HCT116 (cell line): ENCODE measurements at places on chromosomes 6 and 20. TPM values are rescaled to one million over a fixed set of nuclear protein-coding genes. Genes with fewer than 3 reads are reported as not detected.

HCK gene
- total RNA-seq: 0.17 TPM

TP53TG5 gene
- 0.76 TPM for total RNA-seq

FIG4 gene
- 15.7 TPM for total RNA-seq

CALHM6 gene
- not detected for total RNA-seq

SNAP91 gene
- total RNA-seq: not detected

C6orf15 gene
- not detected for total RNA-seq

RRBP1 gene
- total RNA-seq: 123 TPM

ATF6B gene
- 63.9 TPM for total RNA-seq

COL21A1 gene
- total RNA-seq: not detected

GCNT2 gene
- 0.74 TPM for total RNA-seq

APOM gene
- total RNA-seq: 2.2 TPM

GRCh38 chr6:34888514-34888856, 570 bp upstream of the ANKS1A start:
- no peak for DNase-seq
- no peaks in the 10 kb centered on the region for H3K27me3 ChIP-seq
- H3K4me1 ChIP-seq: peaks cover 17% of the 10 kb centered on the region
- peak overlapping the region; percentile 87 for H3K4me3 ChIP-seq
- peak overlapping the region; percentile 65 for H3K27ac ChIP-seq

- no peak overlapping the region for H3K27ac ChIP-seq
- no peaks in the 10 kb centered on the region for H3K4me1 ChIP-seq
- H3K36me3 ChIP-seq: peaks cover 2% of the 10 kb centered on the region
- no peak overlapping the region for H3K4me3 ChIP-seq
These were observed 55.1 kb downstream of the CDS2 start for GRCh38 chr20:5181958-5182357.

GRCh38 chr6:55617272-55617671, 38.3 kb upstream of the HMGCLL1 start:
- H3K36me3 ChIP-seq: no peaks in the 10 kb centered on the region
- DNase-seq: peak; percentile 27
- H3K27ac ChIP-seq: no peak overlapping the region
- no peak overlapping the region for H3K4me3 ChIP-seq
- H3K27me3 ChIP-seq: no peaks in the 10 kb centered on the region
- H3K4me1 ChIP-seq: no peaks in the 10 kb centered on the region

GRCh38 chr6:112574190-112574589, 227.1 kb downstream of the RFPL4B start:
- H3K36me3 ChIP-seq: no peaks in the 10 kb centered on the region
- H3K27me3 ChIP-seq: no peaks in the 10 kb centered on the region
- no peak overlapping the region for H3K27ac ChIP-seq
- H3K4me3 ChIP-seq: no peak overlapping the region
- DNase-seq: no peak

GRCh38 chr6:137715589-137716045, 151.4 kb upstream of the TNFAIP3 start:
- no peaks in the 10 kb centered on the region for H3K27me3 ChIP-seq
- no peaks in the 10 kb centered on the region for H3K4me1 ChIP-seq
- no peaks in the 10 kb centered on the region for H3K36me3 ChIP-seq
- H3K4me3 ChIP-seq: no peak overlapping the region
- no peak overlapping the region for H3K27ac ChIP-seq

GRCh38 chr6:148829415-148830101, 82.7 kb downstream of the UST start:
- DNase-seq: no peak
- H3K27ac ChIP-seq: no peak overlapping the region
- H3K4me1 ChIP-seq: no peaks in the 10 kb centered on the region
- H3K27me3 ChIP-seq: no peaks in the 10 kb centered on the region
- no peak overlapping the region for H3K4me3 ChIP-seq

- H3K27me3 ChIP-seq: no peaks in the 10 kb centered on the region
- H3K27ac ChIP-seq: peak overlapping the region; percentile 53
- DNase-seq: peak; percentile 76
- H3K4me1 ChIP-seq: peaks cover 35% of the 10 kb centered on the region
These were observed 24.7 kb upstream of the PYGB start for GRCh38 chr20:25223179-25223661.

GRCh38 chr6:132527791-132528190, 10.3 kb upstream of the TAAR9 start:
- no peaks in the 10 kb centered on the region for H3K36me3 ChIP-seq
- DNase-seq: peak; percentile 83
- peaks cover 20% of the 10 kb centered on the region for H3K4me1 ChIP-seq
- peak overlapping the region; percentile 9; the same call in 1 of the 2 replicates for H3K4me3 ChIP-seq
- no peak overlapping the region for H3K27ac ChIP-seq
- peaks cover 12% of the 10 kb centered on the region; the same call in 1 of the 2 replicates for H3K27me3 ChIP-seq

GRCh38 chr6:5246141-5247097, 14.3 kb downstream of the LYRM4 start:
- no peaks in the 10 kb centered on the region for H3K36me3 ChIP-seq
- no peaks in the 10 kb centered on the region for H3K27me3 ChIP-seq
- peaks cover 7% of the 10 kb centered on the region; the same call in 1 of the 2 replicates for H3K4me1 ChIP-seq
- H3K4me3 ChIP-seq: no peak overlapping the region
- no peak overlapping the region for H3K27ac ChIP-seq
- no peak for DNase-seq

- H3K27ac ChIP-seq: no peak overlapping the region
- DNase-seq: no peak
- no peak overlapping the region for H3K4me3 ChIP-seq
- H3K27me3 ChIP-seq: no peaks in the 10 kb centered on the region
- no peaks in the 10 kb centered on the region for H3K36me3 ChIP-seq
- H3K4me1 ChIP-seq: no peaks in the 10 kb centered on the region
These were observed 185.8 kb upstream of the PRDM1 start for GRCh38 chr6:105900125-105900937.

- H3K27me3 ChIP-seq: no peaks in the 10 kb centered on the region
- no peak for DNase-seq
- no peaks in the 10 kb centered on the region for H3K36me3 ChIP-seq
- no peaks in the 10 kb centered on the region for H3K4me1 ChIP-seq
- no peak overlapping the region for H3K4me3 ChIP-seq
These were observed 123.7 kb upstream of the MCHR2 start for GRCh38 chr6:100117680-100118079.

DNA sequence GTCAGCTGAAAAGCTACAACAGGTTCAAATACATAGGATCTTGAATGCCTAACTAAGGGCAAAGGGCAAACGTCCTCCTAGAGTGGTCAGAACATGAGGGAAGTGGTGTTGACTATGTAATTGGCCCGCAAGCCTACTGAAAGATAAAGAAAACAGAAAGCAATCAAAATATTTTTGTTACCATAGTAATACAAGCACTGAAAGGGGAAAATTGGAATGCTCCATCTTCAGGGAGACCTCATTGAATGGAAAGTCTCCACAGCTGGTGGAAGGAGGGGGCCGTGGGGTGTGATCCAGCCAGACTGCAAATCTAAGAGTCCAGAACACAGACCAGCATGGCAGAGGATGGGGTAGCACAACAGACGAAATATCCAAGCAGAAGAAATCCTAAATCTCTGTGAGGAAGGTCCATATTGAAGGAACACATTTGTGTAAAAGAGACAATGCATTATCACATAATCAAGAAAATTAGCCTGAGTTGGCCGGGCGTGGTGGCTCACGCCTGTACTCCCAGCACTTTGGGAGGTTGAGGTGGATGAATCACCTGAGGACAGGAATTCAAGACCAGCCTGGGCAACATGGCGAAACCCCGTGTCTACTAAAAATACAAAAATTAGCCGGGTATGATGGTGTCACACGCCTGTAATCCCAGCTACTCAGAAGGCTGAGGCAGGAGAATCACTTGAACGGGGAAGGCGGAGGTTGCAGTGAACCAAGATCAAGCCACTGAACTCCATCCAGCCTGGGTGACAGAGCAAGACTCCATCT, 39.5 kb downstream of the MTFR2 start:
- no peak for DNase-seq
- H3K27me3 ChIP-seq: no peaks in the 10 kb centered on the region
- no peaks in the 10 kb centered on the region for H3K36me3 ChIP-seq
- H3K4me1 ChIP-seq: no peaks in the 10 kb centered on the region
- H3K4me3 ChIP-seq: no peak overlapping the region

- H3K36me3 ChIP-seq: no peaks in the 10 kb centered on the region
- H3K4me1 ChIP-seq: no peaks in the 10 kb centered on the region
- no peak for DNase-seq
- no peak overlapping the region for H3K27ac ChIP-seq
- no peaks in the 10 kb centered on the region for H3K27me3 ChIP-seq
These were observed 144.9 kb downstream of the TFAP2A start for GRCh38 chr6:10269814-10270472.

DNA sequence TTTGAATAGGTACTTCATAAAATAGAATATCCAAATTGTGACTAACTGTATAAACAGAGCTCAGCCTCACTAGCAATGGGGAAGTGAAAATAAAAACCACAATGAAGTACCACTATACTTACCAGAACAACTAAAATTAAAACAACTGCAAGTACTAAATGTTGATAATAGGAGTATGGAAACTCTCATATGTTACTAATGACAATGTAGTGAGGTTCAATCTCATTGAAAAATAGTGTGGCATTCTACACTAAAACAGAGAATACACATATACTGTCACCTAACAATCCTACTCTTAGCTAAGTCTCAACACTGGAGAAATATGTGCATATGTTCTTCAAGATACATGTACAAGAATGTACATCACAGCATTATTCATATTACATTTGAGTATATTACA, 132.0 kb upstream of the CARMIL1 start:
- no peaks in the 10 kb centered on the region for H3K4me1 ChIP-seq
- DNase-seq: no peak
- no peaks in the 10 kb centered on the region for H3K36me3 ChIP-seq
- no peak overlapping the region for H3K27ac ChIP-seq
- no peaks in the 10 kb centered on the region for H3K27me3 ChIP-seq

GRCh38 chr6:36130667-36131510, 576 bp downstream of the MAPK13 start:
- no peaks in the 10 kb centered on the region for H3K27me3 ChIP-seq
- peak overlapping the region; percentile 75 for H3K4me3 ChIP-seq
- peak; percentile 31 for DNase-seq
- H3K4me1 ChIP-seq: peaks cover 56% of the 10 kb centered on the region

GRCh38 chr6:54559136-54559535, 250.9 kb downstream of the TINAG start:
- no peak overlapping the region for H3K27ac ChIP-seq
- no peak for DNase-seq
- H3K36me3 ChIP-seq: no peaks in the 10 kb centered on the region
- no peak overlapping the region for H3K4me3 ChIP-seq
- no peaks in the 10 kb centered on the region for H3K4me1 ChIP-seq

- H3K4me1 ChIP-seq: no peaks in the 10 kb centered on the region
- H3K27ac ChIP-seq: no peak overlapping the region
- no peak overlapping the region for H3K4me3 ChIP-seq
- H3K27me3 ChIP-seq: no peaks in the 10 kb centered on the region
These were observed 197.4 kb upstream of the POU3F2 start for GRCh38 chr6:98636941-98637340.

GRCh38 chr6:164014346-164015087, 600.0 kb downstream of the QKI start:
- H3K4me3 ChIP-seq: no peak overlapping the region
- H3K4me1 ChIP-seq: no peaks in the 10 kb centered on the region
- no peak for DNase-seq
- H3K27me3 ChIP-seq: no peaks in the 10 kb centered on the region
- no peaks in the 10 kb centered on the region for H3K36me3 ChIP-seq

GRCh38 chr6:160013987-160014868, 45.3 kb downstream of the IGF2R start:
- DNase-seq: no peak
- H3K4me3 ChIP-seq: no peak overlapping the region
- no peak overlapping the region for H3K27ac ChIP-seq
- H3K4me1 ChIP-seq: no peaks in the 10 kb centered on the region
- no peaks in the 10 kb centered on the region for H3K27me3 ChIP-seq

DNA sequence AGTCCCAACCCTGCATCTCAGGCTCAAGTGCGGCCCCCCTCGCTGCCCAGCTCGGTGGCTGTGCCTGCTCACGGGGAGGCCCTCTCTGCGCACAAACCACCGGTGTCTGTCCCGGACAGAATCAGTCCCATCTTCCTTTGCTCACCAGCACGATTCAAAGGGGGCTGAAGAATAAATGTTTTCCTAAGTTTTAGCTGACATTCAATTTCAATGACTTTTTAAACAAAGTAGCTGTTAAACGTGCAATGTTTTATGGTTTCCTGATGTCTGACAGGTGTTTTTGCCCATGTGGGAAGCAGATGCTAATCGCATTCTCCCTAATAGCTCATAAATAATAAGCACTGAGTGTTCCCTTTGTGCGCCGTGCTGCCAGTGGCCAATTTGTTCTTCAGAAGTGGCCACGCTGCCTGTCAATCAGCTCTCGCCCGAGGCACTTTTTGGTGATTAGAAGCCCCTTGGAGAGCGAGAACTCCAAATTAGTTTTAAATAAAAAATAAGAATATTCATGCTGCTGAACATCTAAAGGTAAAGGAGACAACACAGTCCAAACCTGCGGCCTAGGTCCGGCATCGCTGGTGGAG, 26.3 kb downstream of the BHLHE23 start:
- no peak overlapping the region for H3K27ac ChIP-seq
- H3K27me3 ChIP-seq: no peaks in the 10 kb centered on the region
- H3K4me3 ChIP-seq: no peak overlapping the region
- H3K36me3 ChIP-seq: no peaks in the 10 kb centered on the region
- H3K4me1 ChIP-seq: peaks cover 3% of the 10 kb centered on the region; the same call in 1 of the 2 replicates
- DNase-seq: no peak

GRCh38 chr6:128513878-128514277, 6.5 kb downstream of the PTPRK start:
- no peaks in the 10 kb centered on the region for H3K27me3 ChIP-seq
- H3K27ac ChIP-seq: no peak overlapping the region
- peaks cover 15% of the 10 kb centered on the region; the same call in 1 of the 2 replicates for H3K4me1 ChIP-seq
- no peak for DNase-seq
- H3K4me3 ChIP-seq: no peak overlapping the region
- H3K36me3 ChIP-seq: no peaks in the 10 kb centered on the region

GRCh38 chr6:73980096-73980495, 284.1 kb downstream of the CD109 start:
- no peak overlapping the region for H3K4me3 ChIP-seq
- no peaks in the 10 kb centered on the region for H3K27me3 ChIP-seq

DNA sequence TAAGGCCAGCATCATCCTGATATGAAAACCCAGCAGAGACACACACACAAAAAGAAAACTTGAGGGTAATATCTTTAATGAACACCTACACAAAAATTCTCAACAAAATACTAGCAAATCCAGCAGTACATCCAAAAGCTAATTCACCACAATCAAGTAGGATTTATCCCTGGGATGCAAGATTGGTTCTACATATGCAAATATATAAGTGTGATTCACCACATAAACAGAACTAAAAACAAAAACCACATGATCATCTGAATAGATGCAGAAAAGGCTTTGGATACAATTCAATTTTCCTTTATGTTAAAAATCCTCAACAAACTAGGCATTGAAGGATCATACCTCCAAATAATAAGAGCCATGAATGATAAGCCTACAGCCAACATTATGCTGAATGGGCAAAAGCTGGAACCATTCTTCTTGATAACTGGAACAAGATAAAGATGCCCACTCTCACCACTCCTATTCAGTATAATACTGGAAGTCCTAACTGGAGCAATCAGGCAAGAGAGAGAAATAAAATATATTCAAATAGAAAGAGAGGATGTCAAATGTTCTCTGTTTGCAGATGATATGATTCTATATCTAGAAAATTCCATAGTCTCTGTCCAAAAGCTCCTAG, 33.9 kb upstream of the CLVS2 start:
- no peaks in the 10 kb centered on the region for H3K4me1 ChIP-seq
- no peak for DNase-seq
- H3K36me3 ChIP-seq: no peaks in the 10 kb centered on the region
- no peak overlapping the region for H3K4me3 ChIP-seq
- H3K27me3 ChIP-seq: no peaks in the 10 kb centered on the region

GRCh38 chr6:97656236-97656635, 373.2 kb upstream of the MMS22L start:
- H3K4me3 ChIP-seq: no peak overlapping the region
- H3K27me3 ChIP-seq: no peaks in the 10 kb centered on the region; the same call in 1 of the 2 replicates
- DNase-seq: no peak
- H3K36me3 ChIP-seq: no peaks in the 10 kb centered on the region
